ENCODE measurements at places on chromosomes 2 and 18.
A peak's percentile ranks its signal among the peaks of the same experiment; 100 is the strongest.

DNA sequence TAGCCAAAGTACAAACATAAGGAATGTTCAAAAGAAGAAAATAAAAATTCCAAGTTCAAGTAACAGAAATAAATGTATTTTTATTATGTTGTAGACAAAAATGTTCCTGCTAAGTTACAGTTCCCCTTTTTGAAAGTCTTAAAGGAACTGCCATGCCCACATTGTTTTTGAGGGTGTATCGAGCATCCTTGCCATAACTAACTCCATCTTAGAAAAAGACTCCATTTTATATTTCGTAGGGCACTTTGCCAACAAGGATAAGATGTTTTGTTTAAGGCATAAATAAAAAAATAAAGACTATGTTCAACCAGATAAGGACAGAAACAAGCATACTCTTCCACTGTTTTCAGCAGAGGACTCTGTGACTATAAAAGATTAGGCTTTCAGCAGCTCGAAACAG is 67.3 kb downstream of the TMEM237 start:
- DNase-seq = no peak

GRCh38 chr2:30433541-30434299 is 13.3 kb upstream of the LCLAT1 start:
- no peak for DNase-seq

GRCh38 chr2:73821227-73821626 is 7.5 kb upstream of the STAMBP start:
- no peak for DNase-seq

DNA sequence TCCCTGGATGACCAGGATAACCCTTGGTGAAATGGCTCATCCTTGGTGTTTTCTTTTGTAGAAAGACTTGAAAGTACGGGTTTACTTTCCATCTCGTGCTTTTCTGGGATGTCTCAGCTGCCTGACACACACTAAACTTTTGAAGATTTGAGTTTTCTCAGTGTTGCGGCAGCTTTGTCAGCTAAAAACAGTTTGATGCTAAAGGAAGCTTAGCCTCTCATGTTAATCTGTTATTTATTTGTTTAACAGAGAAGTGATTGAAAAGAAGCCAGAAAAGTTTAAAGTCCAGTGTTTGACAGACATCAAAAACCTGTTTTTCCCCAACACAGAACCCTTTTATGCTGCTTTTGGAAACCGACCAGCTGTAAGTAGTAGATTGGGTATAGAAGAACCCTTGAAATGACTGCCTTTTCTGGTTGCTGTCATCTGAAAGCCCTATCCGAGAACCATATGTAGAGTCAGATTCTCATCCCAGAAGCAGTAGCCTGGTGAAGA is 72.8 kb downstream of the LPIN1 start:
- no peak for DNase-seq

DNA sequence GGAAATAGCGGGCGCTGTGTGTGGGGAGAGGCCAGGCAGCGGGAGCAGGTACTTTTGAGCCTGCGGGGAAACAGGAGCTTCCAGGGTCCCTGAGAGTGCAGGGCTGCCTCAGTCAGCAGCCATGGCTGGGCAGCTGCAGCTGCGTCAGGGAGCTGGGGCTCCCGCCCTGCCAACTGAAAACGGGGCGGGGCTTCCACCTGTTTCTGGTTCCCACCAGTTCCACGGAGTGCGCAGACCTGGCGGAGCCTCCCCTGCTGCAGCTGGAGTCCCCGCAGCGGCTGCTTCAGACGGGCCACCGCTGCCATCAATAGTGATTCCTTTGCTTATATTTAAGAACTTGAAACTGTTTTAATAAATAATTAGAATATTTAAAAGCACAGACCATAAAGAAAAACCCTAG is 30.6 kb upstream of the RPRM start:
- no peak for DNase-seq

GRCh38 chr2:122822319-122822718 is 1066.9 kb downstream of the TSN start:
- DNase-seq = no peak

DNA sequence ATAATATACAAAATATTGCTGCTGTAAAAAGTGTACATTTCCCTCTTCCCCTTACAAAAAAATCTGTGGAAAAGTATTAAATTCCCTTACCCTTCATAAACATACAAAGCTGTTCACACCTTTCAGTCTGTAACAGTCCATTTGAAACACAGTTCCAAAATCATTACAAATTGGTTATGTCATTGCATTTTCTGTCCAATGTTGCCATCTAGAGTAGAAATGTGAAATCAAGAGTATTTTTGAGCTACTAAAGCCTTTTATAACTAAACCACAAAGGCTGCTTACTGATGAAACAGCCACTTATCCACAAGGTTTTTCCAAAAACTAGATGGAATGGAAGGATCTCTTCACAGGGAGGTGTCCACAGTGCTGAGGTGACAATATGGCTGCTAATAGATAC is 72.5 kb downstream of the SS18 start:
- peak; percentile 13 for DNase-seq

GRCh38 chr2:150938527-150938926 is 323.1 kb downstream of the RBM43 start:
- peak; percentile 73 for DNase-seq
